ENCODE measurements at places on chromosomes 2 and 18.

DNA sequence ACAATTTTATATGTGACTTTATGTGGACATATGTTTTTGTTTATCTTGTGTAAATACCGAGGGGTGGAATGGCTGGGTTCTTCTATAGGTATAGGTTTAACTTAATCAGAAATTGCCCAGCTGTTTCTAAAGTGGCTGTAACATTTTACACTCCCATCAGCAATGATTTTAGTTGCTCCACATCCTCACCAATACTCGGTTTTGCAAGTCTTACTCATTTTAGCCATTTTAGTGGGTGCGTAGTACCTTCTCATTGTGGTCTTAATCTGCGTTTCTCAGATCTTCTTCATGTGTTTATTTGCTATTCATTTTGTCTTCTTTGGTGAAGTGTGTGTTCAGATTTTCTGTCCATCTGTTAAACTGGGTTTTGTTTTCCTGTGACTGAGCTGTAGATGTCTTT lies 95.4 kb upstream of the BCL2L11 start:
- no peak for DNase-seq

DNA sequence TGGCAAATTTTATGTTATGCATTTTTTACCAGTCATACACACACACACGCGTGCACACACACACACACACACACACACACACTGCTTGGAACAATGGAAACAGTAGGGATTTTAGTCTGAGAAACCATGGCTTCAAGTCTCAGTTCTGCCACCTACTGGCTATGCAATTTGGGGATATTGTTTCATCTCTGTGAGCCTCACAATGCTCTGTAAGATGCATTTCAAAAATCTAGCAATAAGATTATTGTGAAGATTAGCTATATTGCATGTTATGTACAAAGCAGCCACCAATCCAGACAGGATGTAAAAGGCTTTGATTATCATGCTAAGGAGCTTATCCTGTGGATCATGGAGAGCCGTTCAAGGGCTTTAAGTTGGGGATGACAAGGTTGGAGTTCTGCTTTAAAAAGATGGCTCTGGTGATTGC lies 401.4 kb downstream of the NBAS start:
- DNase-seq, result no peak

DNA sequence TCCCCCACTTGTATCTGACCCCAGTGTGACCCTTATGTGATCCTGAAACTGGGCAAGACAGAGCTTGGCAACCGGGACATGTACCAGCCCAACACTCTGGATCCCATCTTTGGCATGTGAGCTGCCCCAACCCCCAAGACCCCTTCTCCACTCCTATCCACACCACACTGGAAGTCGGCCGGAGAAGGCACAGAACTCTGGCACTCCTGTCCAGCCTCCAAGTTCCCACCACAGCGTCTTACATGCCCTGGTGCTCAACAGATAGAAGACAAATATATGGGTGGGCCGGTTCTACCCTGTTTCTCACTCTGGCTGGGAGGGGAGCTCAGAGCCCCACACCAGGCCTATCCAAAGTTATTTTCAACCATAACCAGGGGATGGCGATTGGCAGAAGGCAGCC lies 40.8 kb downstream of the LMAN2L start:
- no peak for DNase-seq

DNA sequence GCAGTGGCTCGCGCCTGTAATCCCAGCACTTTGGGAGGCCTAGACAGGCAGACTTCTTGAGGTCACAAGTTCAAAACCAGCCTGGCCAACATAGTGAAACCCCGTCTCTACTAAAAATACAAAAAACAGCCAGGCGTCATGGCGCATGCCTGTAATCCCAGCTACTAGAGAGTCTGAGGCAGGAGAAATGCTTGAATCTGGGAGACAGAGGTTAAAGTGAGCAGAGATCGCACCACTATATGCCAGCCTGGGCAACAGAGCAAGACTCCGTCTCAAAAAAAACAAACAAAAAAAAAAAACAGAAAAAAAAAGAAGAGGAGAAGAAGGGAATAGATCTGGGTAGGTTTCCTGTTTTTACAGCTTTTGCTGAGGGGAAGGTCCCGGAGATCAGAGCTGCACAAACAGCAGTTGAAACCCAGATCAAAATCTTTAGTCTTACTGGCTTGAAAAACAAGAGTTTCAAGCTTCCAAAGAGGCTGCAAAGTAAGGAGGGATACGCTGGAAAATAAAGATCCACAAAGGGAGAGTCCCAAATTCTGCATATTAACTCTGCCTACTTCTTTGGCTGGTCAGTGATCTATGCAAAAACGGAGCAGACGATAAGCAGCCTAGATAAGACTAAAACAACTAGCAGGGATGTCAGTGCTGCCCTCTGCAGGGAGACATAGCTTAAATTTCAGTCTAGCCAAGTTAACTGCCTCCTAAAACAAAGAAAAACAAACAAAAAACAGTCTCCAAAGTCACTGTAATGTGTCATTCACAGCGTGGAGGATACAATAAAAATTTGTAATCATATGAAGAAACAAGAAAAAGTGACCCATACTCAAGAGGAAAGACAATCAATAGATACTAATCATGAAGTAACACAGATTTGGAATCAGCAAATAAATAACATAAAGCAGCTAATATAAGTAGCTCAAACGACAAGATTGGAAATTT lies 74.1 kb downstream of the TLK1 start:
- DNase-seq, result peak; percentile 10

DNA sequence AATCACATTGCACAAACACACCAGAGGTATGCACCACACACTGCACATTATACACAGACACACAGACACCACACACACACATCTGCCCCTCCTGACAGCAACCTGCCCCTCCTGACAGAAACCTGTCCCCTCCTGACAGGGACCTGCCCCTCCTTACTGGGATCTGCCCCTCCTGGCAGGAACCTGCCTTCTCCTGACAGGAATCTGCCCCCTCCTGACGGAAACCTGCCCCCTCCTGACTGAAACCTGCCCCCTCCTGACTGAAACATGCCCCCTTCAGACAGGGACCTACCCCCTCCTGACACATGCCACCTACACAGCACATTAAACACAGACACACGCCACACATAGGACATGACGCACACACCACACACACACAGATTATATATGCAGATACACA lies 88.9 kb downstream of the PXDN start:
- no peak for DNase-seq

DNA sequence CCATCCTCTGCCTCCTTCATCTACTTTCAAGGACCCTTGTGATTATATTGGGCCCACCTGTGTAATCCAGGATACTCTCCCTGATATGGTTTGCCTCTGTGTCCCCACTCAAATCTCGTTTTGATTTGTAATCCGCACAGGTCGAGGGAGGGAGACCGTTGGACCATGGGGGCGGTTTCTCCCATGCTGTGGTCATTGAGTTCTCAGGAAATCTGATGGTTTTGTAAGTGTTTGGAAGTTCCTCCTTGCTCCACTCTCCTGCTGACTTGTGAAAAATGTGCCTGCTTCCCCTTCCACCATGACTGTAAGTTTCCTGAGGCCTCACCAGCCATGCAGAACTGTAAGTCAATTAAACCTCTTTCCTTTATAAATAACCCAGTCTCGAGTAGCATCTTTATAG lies 42.0 kb upstream of the EML6 start:
- DNase-seq, result no peak

DNA sequence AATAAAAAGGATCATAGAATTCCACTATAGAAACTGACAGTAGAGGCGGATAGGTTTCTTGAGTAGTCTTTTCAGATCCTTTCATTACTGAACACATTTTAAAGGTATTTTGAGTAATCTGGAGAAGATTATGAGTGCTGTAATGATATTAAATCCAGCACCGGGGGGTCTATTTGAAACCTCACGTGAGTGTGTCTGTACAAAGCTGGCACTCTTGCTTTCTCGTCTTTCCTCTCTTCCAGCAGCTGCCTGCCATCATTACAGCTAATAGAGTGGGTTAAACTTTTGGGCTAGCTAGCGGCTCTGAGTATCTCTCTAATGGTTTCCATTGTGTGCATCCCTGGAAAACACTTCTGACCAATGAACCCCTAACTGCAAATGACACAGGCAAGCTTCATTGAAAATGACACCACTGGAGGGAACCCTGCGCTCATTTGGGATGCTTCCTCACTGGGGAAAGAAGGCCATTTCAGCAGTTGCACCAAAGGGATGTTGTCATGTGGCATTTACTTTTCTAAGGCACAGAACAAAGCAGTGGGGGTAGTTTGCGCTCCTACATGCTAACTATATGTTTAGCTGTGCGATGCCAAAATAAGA lies 101.0 kb downstream of the HRH4 start:
- DNase-seq, result no peak

DNA sequence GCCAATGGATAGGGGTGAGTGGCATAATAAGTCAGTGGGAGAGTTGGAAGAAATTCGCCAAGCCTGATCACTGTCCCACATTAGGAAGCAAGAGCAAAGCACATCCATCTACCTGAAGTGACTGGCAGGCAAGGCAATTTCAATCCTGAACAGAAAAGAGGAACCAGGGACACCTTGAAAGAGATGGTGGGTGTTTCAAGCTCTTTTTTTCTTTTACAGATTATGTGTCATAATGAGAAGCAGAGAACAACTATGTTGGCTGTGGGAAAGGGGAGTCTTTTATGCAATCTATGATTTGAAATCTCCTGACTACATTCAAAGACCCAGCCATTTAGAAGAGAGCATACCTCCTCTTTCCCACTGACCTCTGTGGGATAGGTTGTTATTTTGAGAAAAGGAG lies 63.5 kb downstream of the TGIF1 start:
- no peak for DNase-seq

DNA sequence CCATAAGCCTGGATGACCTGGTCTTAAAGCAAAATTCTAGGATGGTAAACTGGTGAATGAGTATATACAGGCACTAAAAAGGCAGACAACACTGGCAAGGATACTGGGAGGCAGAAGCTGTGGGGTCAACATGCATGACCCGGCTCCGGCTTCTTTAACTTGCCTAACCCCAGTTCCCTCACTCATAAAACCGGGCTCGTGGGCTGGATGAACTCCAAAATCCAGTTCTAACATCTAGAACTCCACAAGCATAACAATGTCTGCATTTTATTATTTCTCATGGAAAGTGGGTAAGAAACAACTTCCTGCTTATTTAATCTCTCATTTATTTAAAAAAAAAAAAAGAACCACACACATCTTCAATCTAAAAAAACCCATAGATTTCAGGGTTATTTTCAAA lies 57.3 kb downstream of the FARSB start:
- DNase-seq, result no peak

- peak; percentile 35 for DNase-seq
These were observed 16.9 kb downstream of the DAW1 start for GRCh38 chr2:227888289-227888688.

GRCh38 chr2:75790121-75790813 lies 79.6 kb upstream of the GCFC2 start:
- DNase-seq, result no peak

DNA sequence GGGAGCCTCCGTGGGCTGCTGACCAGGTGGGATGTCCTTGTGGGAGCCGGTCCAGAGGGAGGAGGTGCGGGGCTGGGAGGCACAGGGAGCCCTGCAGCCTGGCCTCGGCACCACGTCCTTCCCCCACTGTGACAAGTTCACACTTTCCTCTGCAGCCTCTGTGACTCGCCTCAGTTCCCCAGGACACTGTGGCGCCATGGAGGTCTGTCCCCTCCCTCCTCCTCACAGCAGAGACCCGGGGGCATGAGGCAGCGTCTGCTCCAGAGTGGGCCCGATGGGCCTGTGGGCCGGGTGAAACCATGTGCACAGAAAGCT lies 27.3 kb upstream of the KCNG2 start:
- no peak for DNase-seq

DNA sequence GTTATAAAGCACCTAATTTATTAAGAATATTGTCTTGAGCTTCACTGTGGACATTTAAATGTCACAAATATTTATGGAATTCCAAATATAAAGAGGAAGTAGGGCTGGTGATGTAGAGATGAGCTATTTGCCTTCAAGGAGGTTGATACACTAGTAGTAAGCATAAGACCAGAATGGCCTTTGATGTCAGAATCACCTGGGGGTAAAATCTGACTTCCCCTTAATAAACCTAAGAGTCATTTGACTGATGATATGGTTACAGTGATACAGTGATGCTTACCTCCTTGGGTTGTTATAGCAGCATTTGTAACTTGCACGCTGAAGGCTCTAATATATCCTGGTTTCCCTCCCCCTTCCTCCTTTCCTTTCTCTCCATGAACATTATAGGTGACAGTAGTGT lies 143.7 kb downstream of the CERS6 start:
- DNase-seq, result no peak

GRCh38 chr2:15275346-15275745 lies 285.8 kb downstream of the NBAS start:
- no peak for DNase-seq

- no peak for DNase-seq
These were observed 3.2 kb downstream of the FARSB start for GRCh38 chr2:222652491-222653255.

- no peak for DNase-seq
These were observed 1.1 kb upstream of the TTR start for GRCh38 chr18:31590570-31590969.

- DNase-seq, result no peak
These were observed 137.0 kb downstream of the BCL11A start for GRCh38 chr2:60416221-60417008.

GRCh38 chr2:180195847-180196246 lies 188.8 kb upstream of the CWC22 start:
- no peak for DNase-seq

- no peak for DNase-seq
These were observed 1029.1 kb upstream of the KLHL29 start for GRCh38 chr2:22355816-22356433.

- no peak for DNase-seq
These were observed 66.9 kb upstream of the ITM2C start for GRCh38 chr2:230797515-230798495.

- no peak for DNase-seq
These were observed 9.8 kb downstream of the ACP1 start for GRCh38 chr2:274503-274902.

DNA sequence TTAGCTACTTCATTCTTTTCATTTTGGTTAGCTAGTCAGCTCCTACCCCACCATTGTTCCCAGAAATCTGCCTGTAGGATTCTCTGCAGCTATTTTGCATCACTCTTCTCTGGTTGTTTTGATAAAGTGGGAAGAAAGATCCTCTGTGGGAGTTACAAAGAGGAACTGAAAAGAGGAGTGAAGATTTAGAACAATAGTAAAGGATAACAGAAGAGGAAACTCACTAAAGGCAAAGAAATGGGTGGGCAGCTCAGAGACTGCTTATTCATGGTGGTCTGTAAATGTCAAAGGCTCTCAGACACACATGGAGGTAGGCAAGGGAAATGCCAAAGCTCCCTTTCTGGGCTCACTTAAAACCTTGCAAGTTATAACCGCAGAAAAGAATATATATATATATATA lies 17.2 kb upstream of the CD207 start:
- DNase-seq, result no peak

DNA sequence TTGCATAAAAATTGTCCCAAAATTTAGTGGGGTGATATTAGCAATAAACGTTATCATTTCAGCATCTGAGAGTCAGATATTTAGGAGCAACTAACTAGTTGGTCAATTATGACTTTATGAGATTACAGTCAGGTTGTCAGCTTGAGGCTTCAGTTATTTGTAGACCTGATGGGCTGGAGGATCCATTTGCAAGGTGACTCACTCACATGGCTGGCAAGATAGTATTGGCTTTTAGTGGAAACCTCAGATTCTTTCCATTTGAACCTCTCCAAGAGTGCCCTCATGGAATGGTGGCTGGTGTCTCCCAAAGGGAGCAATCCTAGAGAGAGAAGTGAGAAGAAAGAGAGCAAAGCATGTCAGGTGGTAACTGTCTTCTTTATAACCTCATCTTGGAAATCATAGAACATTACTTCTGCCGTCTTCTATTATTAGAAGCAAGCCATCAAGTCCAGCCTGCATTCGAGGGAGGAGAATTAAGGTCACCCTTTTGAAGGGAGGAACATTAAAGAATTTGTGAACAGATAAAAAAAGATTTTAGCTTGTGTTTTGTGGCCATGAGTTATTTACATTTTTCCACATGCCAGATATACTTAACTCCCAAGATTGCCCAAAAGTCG lies 92.5 kb downstream of the HAUS1 start:
- DNase-seq, result no peak

Measured in H54 (cell line).